Pancreas (tissue), 10 donors: ENCODE measurements at places on chromosomes 4 and X. TPM values are rescaled to one million over a fixed set of nuclear protein-coding genes. Genes with fewer than 3 reads are reported as not detected.

CDKL2 gene
- total RNA-seq = 0.57 TPM

PLK4 gene
- total RNA-seq = 1.7 TPM

STS gene
- total RNA-seq = 2.2 TPM

- DNase-seq = no peak
- no peak overlapping the region for H3K4me3 ChIP-seq
- no peaks in the 10 kb centered on the region for H3K27me3 ChIP-seq
- no peaks in the 10 kb centered on the region for H3K36me3 ChIP-seq
- peaks cover 58% of the 10 kb centered on the region for H3K4me1 ChIP-seq
- peak overlapping the region; percentile 59 for H3K27ac ChIP-seq
Observed at GRCh38 chr4:121690001-121690400, 6.8 kb downstream of the ANXA5 start.

- no peaks in the 10 kb centered on the region for H3K36me3 ChIP-seq
- DNase-seq = no peak
- H3K27me3 ChIP-seq = no peaks in the 10 kb centered on the region
- H3K4me3 ChIP-seq = no peak overlapping the region
Observed at GRCh38 chr4:156913234-156913633, 58.4 kb downstream of the PDGFC start.

DNA sequence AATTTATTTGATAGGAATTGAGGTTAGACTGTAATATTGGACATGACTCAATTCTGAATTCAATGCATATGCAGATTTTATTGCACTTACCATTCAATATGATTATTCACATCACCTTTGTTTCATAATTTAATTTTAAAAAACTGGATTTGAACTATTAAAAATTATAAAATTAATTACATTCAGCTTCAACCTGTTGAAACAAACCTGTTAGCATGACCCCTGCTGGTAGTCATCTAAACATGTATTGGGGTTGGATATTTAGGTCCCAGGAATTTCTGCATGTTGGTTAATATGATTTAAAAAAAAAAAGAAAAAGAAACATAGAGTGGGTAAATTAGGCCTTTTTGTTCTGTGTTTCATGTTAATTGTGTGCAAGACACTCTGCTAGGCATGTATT is 85.9 kb downstream of the ARSJ start:
- H3K4me3 ChIP-seq = no peak overlapping the region
- H3K4me1 ChIP-seq = no peaks in the 10 kb centered on the region
- no peak overlapping the region for H3K27ac ChIP-seq
- no peaks in the 10 kb centered on the region for H3K36me3 ChIP-seq
- DNase-seq = no peak
- no peaks in the 10 kb centered on the region for H3K27me3 ChIP-seq

DNA sequence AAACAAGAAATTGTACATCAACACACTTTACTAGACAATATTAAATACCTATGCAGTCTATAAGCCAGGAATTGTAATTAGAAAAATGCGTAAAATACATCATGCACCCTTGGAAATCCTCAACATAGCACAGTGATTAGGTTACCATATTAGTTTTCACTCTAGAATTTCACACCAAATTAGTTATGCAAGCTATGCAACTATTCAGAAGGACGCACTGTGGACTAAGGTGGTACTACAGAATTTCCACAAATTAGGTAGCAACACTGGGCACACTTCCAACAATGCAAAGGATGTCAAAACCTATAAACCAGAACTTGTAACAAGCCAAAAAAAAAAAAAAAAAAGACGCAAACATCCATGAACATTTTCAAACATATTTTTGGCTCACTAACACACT is 71.1 kb upstream of the ZCCHC13 start:
- no peak for DNase-seq
- H3K27me3 ChIP-seq = no peaks in the 10 kb centered on the region
- no peaks in the 10 kb centered on the region for H3K36me3 ChIP-seq
- no peak overlapping the region for H3K27ac ChIP-seq
- H3K4me3 ChIP-seq = no peak overlapping the region
- no peaks in the 10 kb centered on the region for H3K4me1 ChIP-seq

DNA sequence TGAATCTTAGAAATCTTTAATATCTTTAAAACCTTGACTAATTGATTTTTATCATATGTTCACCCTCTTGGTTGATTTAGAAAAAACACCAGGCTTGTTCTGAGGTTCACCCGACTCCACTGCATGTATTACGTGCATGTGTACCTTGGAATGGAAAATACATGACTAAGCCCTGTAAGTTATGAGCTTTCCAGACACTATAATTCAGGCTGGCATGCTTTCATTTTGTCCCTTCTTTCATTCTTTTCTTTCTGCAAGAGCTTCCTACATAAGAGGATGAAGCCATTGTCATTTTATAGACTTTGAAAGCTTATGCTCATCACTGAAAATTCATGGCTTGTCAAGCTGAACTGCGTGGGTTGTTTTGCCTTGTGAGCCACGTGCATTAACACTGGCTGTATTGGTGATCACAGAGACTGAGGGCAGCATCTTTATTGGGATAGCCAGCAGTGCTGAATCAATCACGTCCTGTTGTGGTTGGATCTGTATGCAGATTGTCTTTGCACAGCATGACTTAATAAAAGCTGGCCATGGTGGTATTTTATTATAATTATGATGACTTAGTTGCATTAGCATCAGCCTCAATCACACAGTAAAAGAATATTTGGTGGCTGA is 141.9 kb downstream of the SLIT2 start:
- no peak overlapping the region for H3K27ac ChIP-seq
- H3K36me3 ChIP-seq = no peaks in the 10 kb centered on the region
- H3K4me1 ChIP-seq = no peaks in the 10 kb centered on the region
- no peak overlapping the region for H3K4me3 ChIP-seq

GRCh38 chr4:128277856-128278255 is 9.8 kb downstream of the PGRMC2 start:
- no peak overlapping the region for H3K27ac ChIP-seq
- peaks cover 4% of the 10 kb centered on the region for H3K4me1 ChIP-seq
- H3K4me3 ChIP-seq = no peak overlapping the region

DNA sequence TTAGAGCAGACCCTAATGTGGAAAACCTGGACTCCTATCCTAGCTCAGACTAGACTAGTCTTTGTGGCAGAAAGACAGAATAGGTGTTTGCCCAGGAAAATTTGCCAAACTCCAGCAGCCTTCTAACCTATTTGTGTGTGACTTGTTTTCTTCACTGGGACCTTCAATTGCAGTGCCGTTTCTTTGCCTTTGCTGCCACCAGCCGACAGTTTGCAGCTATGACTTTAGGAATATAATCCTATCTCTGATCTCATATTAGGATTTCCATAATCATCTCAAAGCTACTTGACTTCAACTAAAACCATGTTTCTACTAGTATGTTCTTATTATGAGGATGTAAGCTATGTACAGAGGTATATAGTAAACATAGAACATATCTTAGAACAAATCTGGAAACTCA is 60.2 kb upstream of the PGAM4 start:
- H3K27me3 ChIP-seq = no peaks in the 10 kb centered on the region
- no peak overlapping the region for H3K4me3 ChIP-seq
- no peaks in the 10 kb centered on the region for H3K4me1 ChIP-seq

- peaks cover 18% of the 10 kb centered on the region for H3K4me1 ChIP-seq
- no peak overlapping the region for H3K4me3 ChIP-seq
- peak; percentile 48 for DNase-seq
Observed at GRCh38 chrX:4708970-4709760, 995.7 kb upstream of the PRKX start.
